ENCODE measurements at places on chromosomes 2 and 18.

GRCh38 chr2:212592695-212593094 lies 54.1 kb upstream of the ERBB4 start:
- DNase-seq, result no peak

DNA sequence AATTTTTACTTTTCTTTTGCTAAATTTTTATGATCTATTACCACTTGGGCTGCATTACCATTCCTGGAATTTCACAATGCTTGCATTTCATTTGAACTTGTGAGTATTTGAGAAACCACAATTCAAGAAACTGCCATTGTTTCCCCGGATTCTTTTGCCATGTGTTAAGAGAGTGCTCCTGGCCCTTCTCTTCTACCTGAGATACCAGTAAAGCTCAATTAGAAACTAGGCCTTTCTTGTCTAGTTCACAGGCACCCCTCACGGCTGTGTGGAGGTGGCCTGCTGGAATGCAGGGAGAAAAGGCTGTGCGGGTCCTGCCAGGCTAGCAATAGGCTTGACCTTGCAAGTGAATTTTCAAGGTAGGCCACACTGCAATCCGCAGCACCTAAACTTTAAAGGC lies 40.8 kb downstream of the ZEB2 start:
- no peak for DNase-seq

GRCh38 chr2:23520256-23520655 lies 135.3 kb downstream of the KLHL29 start:
- DNase-seq, result no peak

GRCh38 chr2:231395188-231396057 lies at the start of gene B3GNT7:
Gene B3GNT7, plus strand, starts transcription at chr2:231395710. Its CDS starts 94 bp downstream, at chr2:231395804.
- DNase-seq, result no peak

GRCh38 chr2:186909095-186909494 lies 60.1 kb upstream of the ZSWIM2 start:
- DNase-seq, result no peak

DNA sequence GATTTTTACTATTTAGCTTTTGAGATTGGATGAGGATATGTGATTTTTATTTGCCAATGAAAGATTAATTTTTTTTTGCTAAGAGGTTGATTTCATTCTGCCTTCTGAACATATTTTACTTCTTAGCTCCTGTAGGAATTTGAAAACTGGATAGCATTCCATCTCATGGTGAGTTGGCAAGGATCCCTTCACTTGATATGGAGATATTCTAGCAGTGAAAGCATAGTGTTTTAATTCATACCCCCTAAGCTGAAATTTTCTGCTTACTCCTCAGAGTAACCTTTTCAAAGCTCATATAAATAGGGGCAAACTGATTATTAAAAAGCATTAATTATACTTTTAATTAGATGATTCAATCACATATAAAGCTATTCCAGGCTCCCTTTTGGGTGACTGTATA lies 61.0 kb upstream of the KCNJ3 start:
- no peak for DNase-seq

- DNase-seq, result peak; percentile 29
These were observed 150.9 kb downstream of the CD8B2 start for GRCh38 chr2:106638043-106638442.

DNA sequence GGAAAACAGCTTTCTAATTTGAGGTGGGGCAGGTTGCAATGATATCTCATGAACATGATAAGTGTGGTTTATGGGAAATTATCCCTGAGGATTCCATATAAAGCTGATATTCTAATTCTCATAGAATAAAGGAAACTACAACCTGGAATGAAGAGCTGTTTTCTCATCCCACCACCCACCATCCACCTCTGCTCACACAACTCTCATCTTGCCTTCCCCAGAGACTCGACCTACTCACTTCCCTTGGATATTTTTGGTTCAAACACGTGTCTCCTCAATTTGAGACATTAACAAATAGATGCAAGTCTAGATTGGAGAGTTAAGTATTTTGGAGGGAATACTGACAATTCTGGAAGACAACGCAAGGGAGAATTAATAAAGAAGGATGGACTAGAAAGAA lies 490.9 kb downstream of the TMEM182 start:
- DNase-seq, result no peak

DNA sequence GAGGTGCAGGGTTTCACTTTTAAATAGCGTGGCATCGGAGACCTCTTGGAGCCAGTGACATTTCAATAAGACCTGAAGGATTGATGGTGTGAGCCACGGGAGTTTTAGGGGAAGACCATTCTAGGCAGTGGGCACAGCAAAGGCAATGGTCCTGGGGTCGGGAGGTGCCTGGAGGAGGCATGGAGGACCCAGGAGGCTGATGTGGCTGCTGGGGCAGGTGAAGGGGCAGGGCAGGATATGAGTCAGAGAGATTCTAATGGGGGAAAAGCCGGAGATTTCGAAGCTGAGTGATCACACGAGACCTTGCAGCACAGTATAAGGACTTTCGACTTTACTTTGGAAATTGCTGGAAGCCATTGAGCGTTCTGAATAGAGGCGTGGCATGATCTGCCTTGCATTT lies 79.6 kb upstream of the KCNE4 start:
- no peak for DNase-seq

GRCh38 chr2:72886505-72887031 lies 640 bp upstream of the SPR start:
- no peak for DNase-seq

- DNase-seq, result no peak
These were observed 138.0 kb upstream of the GPC1 start for GRCh38 chr2:240297256-240298116.

- no peak for DNase-seq
These were observed 52.9 kb downstream of the PXDN start for GRCh38 chr2:1691366-1691765.

DNA sequence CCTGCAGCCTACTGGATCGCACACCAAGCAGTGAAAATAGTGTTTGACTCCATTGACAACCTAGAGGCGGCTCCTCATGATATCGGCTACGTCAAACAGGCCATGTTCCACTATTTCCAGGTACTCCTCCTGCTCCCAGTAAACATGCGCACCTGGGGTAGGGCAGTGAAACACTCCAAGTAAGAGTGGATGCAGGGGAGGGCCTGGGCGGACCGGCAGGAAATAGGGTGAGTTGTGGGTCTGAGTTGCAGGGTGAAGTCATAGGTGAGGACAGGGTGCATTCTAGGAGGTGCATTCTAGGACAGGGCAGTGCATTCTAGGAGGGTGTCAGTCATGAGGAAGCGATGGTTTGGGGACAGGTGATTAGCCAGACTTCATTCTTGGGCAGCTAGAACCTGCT lies 5.0 kb downstream of the NAGK start:
- no peak for DNase-seq

DNA sequence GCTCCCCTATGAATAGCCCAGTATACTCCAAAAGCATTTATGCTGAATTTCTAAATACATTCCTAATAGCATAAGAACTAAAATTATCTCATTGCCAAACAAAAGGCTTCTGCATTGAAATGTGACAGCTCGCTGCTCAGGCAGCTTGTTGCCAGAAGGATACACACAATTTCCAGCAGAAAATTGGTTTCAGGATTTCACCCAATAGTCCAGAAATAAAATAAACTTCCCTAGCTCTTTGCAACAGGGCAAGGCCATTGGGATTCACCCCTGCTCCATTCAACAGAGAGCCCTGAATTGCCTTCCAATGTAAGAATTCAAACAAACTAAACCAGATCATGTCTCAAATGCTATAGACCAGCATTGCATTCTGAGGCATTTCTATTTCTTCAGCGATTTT lies 70.7 kb downstream of the RBM43 start:
- no peak for DNase-seq

DNA sequence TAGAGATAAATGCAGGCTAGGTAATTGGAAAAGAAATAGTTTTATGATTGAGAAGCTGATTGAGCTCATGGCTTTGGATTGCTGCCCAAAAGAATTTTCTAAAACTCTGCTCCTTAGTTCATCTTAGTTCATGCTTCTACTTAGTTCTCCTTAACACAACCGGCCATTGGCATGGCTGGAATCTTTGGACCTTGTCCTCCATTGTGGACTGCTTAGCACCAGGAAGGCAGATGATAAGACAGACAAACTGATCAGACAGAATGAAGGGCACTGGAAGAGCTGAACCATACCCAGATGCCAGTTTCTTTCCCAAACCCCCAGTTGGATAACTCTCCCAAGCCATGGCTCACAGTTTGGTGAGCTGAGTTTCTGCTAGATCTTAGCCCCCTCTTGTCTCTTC lies 36.3 kb upstream of the NABP1 start:
- no peak for DNase-seq

DNA sequence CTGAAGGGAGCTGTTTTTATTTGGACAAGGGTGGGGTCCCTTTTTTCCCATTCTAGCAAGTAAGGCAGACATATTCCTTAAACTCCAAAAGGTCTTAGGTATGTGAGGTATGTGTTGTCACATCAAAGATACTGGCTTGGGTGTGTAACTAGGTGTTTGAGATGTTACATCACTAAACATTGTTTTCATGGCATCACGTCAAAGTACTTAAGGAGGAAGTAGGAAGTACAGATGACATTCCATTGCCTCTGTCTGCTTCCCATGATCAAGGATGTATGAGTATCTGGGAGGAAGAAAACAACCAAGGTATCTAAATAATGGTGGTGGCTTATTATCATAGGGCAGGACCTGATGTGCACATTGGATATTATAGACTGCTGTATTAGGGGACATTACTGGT lies 39.3 kb downstream of the CD302 start:
- DNase-seq, result no peak

DNA sequence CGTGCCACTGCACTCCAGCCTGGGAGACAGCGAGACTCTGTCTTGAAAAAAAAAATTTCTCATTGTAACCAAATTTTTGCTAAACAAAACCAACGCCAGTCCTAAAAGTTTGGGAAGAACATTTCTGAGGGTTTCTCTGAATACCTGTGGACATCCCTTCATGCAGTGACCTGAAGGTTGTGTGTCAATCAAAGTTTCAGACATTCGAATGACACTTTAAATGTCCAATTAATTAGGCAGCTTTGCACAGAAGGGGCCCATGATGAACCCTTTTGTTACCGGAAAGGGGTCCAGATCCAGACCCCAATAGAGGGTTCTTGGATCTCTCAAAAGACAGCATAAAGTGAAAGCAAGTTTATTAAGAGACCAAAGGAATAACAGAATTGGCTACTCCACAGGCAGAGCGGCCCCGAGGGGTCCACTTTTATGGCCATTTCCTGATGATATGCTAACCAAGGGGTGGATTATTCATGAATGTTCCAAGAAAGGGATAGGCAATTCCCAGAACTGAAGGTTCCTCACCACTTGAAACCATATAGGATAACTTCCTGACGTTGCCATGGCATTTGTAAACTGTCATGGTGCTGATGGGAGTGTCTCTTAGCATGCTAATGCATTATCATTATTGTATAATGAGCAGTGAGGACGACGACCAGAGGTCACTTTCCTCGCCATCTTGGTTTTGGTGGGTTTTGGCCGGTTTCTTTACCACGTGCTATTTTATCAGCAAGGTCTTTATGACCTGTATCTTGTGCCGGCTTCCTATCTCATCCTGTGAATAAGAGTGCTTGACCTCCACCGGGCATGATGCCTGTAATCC lies 27.5 kb upstream of the HPCAL1 start:
- DNase-seq, result no peak

- DNase-seq, result no peak
These were observed 51.9 kb downstream of the CDH2 start for GRCh38 chr18:28125051-28125450.

DNA sequence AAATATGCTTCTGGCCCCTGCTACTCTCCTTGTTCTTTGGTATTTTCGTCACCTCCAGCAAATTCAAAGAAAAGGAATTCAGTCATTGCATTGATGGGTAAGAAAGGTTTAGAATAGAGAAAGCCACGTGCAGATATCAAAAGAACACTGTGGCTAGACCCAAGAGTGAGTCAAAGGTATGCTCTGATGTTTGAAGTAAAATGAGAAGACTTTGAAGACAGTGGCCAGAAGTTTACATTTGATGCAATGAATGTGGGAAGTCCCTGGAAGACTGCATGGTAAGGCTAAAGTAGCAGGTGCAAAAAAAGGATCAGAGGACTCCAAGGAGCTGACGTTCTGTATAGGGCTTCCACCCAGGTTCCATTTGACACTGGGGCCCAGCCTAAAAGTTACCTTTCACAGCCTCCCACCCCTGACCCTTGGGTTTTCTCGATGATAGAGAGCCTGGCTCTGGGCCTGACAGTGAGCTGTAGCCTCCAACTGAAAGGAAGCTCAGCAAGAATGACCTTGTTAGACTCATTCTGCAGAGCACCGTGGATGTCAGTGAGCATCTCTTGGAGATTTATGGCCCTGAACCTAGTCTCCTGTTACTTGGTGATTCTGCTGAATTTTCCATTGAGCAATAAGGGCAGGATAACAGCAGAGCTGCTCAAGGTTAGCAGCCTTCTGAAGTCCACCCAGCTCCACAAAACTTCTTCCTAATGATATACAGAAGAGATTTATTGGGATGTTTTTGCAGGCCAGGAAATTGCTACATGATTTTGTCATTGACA lies 223.7 kb upstream of the RBBP8 start:
- DNase-seq, result no peak

DNA sequence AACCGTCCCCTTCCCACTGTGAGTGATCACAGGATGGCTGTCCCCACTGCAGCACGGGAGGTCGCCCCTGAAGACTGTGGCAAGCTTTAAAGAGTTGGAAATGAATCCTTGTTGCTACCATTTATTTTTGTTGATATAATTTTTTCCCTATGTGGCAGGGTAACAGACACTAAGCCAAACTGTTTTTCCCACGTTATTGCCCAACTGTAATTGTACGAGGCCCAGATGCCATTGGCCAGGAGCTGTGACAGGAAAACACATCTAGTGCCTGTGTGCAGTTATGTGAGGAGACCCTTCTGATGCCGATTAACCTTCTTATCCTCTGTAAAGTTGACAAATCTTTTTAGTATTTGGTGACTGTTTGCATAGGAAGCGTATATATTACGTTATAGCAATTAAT lies 44.2 kb downstream of the MRPS9 start:
- no peak for DNase-seq

DNA sequence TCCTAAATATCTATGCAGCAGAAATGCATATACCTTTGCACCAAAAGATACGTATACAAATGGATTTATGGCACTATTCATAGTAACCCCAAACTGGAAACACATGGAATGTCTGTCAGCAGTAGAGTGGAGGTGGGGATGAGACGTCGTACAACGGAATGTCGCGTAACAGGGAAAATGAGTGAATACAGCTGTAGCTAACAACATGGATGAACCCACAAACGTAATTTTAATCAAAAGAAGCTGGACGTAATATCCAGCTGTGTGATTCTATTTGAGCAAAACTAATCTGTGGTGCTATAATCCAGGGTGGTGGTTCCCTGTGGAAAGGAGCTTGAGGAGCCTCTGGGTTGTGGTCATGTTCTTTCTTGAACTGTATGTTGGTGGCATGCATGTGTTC lies 89.9 kb downstream of the MTA3 start:
- DNase-seq, result no peak

All from hematopoietic multipotent progenitor cell treated with erythropoietin and hydrocortisone succinate and interleukin-3 and kit ligand, for 8 days (in vitro differentiated cells).